ENCODE measurements at places on chromosomes 2 and 18. TPM values are rescaled to one million over a fixed set of nuclear protein-coding genes. Genes with fewer than 3 reads are reported as not detected.

GRCh38 chr18:48729404-48729803 is 190.6 kb downstream of the CTIF start:
- H3K27ac ChIP-seq, result no peak overlapping the region
- no peaks in the 10 kb centered on the region for H3K36me3 ChIP-seq
- H3K4me1 ChIP-seq, result peaks cover 10% of the 10 kb centered on the region
- DNase-seq, result no peak
- no peak overlapping the region for H3K4me3 ChIP-seq

DNA sequence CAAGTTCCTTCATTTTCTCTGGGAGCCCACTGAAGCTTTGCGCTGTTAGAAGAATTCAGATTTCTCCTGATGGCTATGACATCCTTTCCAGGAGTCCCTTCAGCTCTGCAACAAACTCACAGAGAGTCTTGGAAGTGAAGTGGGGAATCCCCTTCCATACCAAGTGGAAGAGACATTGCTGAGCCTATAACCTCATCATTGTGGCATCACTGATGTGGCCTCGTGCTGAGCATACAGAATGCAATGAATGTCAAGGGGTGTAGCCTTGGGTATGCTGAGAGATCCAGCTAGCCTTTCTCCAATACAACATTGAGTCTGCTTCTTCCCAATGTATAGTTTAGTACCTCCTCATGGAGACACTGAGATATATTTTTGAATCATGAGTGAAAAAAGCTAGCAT is 311.1 kb upstream of the RAB12 start:
- no peak overlapping the region for H3K27ac ChIP-seq
- H3K27me3 ChIP-seq, result no peaks in the 10 kb centered on the region
- no peak for DNase-seq
- no peak overlapping the region for H3K4me3 ChIP-seq

- no peaks in the 10 kb centered on the region for H3K27me3 ChIP-seq
- peak overlapping the region; percentile 88 for H3K27ac ChIP-seq
- H3K4me1 ChIP-seq, result peaks cover 13% of the 10 kb centered on the region
- peak; percentile 69 for DNase-seq
- H3K4me3 ChIP-seq, result no peak overlapping the region
Observed at GRCh38 chr2:159094173-159094737, 125.8 kb downstream of the TANC1 start.

DNA sequence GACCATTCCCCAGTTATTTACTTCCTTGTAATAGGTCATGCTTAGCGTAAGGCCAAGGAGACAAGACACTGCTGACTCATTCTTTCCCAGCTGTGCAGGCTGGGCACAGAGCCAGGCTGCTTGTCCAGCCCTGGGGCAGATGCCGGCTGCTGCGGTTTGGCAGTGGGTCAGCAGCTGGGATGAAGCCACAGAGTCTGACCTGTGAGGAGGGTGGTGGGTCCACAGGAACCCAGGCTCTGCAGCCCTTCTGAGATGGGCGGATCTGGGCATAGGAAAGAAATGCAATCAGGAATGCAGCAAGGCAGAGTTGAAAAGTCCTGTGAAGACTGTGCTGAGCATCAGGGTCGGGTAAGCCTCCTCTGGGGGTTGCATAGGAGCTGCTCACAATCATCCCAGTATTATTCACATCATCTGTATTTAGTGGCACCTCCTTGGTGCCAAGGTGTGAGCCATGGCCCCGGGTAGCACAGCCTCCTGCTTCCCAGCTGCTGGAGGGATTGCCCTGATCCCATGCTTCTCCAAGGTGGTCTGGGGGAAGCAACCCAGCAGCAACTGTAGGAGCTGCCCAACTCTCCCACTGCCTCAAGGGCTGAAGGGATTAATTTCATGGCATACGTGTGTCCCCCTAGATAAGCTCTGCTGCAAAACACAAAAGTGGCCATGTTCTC is 139.0 kb downstream of the DDX1 start:
- H3K27ac ChIP-seq, result no peak overlapping the region
- no peak overlapping the region for H3K4me3 ChIP-seq
- H3K36me3 ChIP-seq, result no peaks in the 10 kb centered on the region
- peak; percentile 96 for DNase-seq

DNA sequence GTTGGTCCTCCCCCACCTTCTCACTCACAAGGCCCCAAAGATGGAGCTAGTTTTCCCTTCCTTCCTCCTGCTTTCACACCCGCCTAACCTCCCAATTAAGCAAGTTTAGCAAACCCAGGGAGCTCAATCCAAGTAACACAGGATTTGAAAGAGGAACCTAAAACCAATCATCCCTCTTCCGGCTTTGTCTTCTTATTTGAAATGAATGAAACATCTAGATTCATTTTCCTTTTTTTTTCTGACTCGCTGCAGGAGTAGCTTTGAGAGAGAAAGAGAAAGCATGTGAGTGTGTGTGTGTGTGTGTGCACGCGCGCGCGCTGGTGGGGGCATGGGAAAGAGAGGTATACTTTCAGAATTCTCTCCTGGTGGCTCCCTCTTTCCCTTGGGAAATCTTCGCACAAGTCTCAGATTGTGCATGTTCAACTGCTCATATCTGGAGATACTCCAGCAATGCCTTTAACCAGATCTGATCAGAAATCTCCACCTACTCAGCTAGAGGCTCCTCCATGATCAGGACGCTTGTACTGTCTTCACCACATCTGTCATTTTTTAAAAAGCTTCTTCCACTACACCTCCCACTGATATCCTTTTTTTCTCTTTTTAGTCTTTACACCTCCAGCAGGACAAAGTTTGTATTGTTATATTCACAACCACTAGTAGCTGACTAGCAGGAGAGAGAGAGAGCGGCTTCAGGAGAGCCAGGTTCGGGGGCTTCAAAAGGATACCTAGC is 1.7 kb downstream of the SLC8A1 start:
- H3K4me3 ChIP-seq, result peak overlapping the region; percentile 8
- no peaks in the 10 kb centered on the region for H3K36me3 ChIP-seq
- H3K27ac ChIP-seq, result no peak overlapping the region
- H3K4me1 ChIP-seq, result peaks cover 17% of the 10 kb centered on the region
- peak; percentile 46 for DNase-seq
- peaks cover 21% of the 10 kb centered on the region for H3K27me3 ChIP-seq

GRCh38 chr2:72096181-72096580 is 51.5 kb downstream of the CYP26B1 start:
- no peak overlapping the region for H3K27ac ChIP-seq
- H3K27me3 ChIP-seq, result no peaks in the 10 kb centered on the region
- H3K4me1 ChIP-seq, result no peaks in the 10 kb centered on the region
- no peaks in the 10 kb centered on the region for H3K36me3 ChIP-seq
- H3K4me3 ChIP-seq, result no peak overlapping the region

- peaks cover 5% of the 10 kb centered on the region for H3K36me3 ChIP-seq
- H3K27me3 ChIP-seq, result no peaks in the 10 kb centered on the region
- H3K4me3 ChIP-seq, result no peak overlapping the region
- no peak overlapping the region for H3K27ac ChIP-seq
- DNase-seq, result no peak
Observed at GRCh38 chr2:216508229-216508628, 9.6 kb downstream of the RPL37A start.

UGT1A5 gene
- total RNA-seq, result 0.34 TPM

ARHGAP25 gene
- total RNA-seq, result 26.1 TPM

CERKL gene
- 3.3 TPM for total RNA-seq

RSAD2 gene
- total RNA-seq, result 13.2 TPM

CFC1 gene
- total RNA-seq, result not detected

KIF5C gene
- total RNA-seq, result 1.4 TPM

ERBB4 gene
- total RNA-seq, result 16.8 TPM

FBXO36 gene
- total RNA-seq, result 6.3 TPM

Measured in lung (tissue), 17 donors.